ENCODE measurements at places on chromosomes 16 and 17.

GRCh38 chr17:38598536-38598935, 7.2 kb downstream of the SRCIN1 start:
- DNase-seq: peak; percentile 87

DNA sequence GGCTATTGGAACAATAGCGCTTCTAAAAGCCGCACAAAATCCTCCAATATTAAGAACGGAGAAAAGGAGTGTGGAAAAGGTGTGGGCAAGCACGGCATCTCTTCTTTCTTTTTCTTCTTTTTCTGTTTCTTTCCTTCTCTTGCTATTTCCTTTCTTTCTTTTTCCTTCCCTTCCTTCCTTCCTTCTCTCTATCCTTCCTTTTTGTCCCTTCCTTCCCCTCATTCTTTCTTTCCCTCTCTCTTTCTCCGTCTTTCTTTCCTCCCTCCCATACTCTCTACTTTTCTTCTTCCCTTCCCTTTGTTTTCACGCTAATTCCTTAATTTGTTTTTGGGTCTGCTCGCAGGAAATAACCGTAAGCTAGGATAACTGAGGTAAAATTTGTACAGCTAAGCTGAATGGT, 478.2 kb downstream of the MAF start:
- no peak for DNase-seq

DNA sequence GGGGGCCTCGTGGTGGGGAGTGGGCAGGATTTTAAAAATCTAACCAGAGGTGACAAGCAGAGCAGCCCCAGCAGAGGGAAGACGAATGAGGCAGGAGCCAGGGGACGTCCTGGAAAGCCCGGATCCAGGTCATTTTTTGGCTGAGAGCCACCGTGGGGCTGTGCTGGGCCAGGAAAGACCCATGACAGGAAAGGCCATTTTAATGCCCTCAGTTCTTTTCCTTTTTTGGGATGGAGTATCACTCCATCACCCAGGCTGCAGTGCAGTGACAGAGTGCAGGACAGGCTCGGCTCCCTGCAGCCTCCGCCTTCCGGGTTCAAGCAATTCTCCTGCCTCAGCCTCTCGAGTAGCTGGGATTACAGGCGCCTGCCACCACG, 30.5 kb upstream of the JPH3 start:
- DNase-seq: no peak

DNA sequence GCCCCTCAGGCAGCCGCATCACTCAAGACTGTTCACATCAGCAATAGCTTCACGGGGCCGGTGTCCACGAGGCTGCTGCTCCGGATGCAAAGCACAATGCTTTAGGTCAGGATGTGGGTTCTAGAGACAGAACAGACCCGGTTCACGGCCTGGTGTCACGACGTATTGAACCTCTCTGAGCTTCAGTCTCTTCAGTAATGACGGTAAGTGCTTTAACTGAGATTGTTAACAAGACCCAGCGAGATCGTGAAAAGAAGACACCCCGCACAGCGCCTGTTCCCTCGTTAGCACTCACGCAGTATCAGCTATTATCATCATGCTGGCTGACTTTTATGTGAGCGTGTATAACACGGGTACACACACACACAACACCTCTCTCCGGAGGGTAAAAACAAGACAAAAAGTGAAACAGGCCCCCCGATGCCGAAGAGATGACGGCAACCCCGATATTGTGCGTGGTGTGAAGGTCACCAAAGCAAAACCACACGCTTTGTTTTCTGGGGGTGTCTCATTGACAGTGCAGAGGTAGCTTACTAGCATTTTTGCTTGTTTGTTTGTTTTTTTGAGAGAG, 21.4 kb upstream of the ABR start:
- DNase-seq: no peak

DNA sequence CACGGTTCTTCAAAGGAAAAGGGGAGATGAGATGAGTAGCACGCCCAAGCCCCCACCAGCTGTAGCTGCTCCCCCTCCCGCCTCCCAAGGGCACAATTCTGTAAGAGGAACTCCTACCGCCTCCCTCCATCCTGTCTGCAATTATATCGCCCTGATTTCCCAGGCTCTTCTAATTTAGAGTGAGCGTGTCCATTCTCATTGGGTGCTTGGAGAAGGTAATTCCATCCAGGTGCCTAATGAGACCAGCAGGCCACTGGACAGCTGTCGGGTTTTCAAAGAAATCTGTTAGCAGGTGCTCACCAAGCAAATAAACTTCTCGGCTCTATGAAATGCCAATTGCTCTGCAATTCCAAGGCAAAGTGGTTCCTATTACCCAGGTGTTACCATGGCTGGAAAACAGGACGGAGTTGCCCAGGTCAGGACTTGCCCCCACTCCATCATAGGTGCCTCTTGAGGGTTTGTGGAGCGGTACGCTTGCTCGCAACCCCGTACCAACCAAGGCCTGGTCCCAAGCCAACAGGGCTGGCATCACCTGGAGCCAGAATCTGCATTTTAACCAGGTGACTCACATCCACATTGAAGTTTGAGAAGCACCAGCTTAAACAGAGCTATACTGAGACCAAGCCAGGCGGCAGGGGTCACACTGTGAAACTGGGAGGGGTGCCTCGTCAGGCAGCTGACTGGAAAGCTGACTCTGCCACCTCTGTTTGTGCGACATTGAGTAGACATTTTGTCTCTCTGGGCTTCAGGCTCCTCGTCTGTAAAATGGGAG, 16.5 kb upstream of the MEAK7 start:
- no peak for DNase-seq

GRCh38 chr16:50213939-50214519, 52.3 kb upstream of the ADCY7 start:
- peak; percentile 54 for DNase-seq

GRCh38 chr16:83581994-83582747, 225.6 kb upstream of the HSBP1 start:
- no peak for DNase-seq

- no peak for DNase-seq
Measured at GRCh38 chr17:4247971-4248388, 15.8 kb downstream of the ANKFY1 start.

GRCh38 chr16:23119570-23119969, 29.7 kb downstream of the USP31 start:
- no peak for DNase-seq

DNA sequence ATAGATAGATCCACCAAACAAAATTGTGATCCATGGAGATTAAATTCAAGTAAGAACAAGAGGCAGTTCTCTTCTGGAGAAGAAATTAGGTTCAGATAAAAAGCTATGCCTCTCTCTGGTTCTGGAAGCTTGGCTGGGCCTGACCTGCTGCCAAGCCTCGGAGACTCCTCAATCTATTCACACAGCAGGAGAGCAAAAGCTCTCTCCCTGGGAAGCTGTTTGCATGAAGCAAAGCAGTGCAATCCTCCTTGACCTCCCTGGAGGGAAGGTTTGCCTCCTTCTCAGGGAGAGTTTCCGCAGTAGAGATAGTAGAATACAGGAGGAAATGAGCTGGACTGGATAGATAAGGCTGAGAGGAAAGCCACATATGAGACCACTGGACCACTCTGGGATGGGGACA, 78.1 kb upstream of the GNAO1 start:
- no peak for DNase-seq

DNA sequence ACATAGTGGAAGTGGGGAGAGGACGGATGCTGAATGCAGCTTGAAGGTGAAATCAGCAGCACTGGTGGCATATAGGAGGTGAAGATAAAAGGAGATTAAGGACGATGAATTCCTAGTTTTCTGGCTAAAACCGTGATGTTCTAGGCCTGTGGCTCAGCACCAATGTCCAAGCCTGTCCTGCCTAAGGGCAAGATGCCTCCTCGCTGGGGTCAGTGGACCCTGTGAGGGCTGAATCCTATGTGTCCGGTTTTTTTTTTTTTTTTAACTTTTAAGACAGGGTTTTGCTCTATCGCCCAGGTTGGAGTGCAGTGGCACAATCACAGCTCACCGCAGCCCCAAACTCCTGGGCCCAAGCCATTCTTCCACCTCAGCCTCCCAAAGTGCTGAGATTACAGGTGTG, 12.8 kb downstream of the CPNE2 start:
- no peak for DNase-seq

GRCh38 chr16:85227946-85228862, 115.9 kb upstream of the CIBAR2 start:
- DNase-seq: no peak

- no peak for DNase-seq
Measured at GRCh38 chr16:17331071-17331607, 139.6 kb downstream of the XYLT1 start.

GRCh38 chr16:59545721-59546120, 811.6 kb upstream of the GOT2 start:
- no peak for DNase-seq

- no peak for DNase-seq
Measured at GRCh38 chr17:35988164-35988563, 1.6 kb upstream of the CCL14 start.

DNA sequence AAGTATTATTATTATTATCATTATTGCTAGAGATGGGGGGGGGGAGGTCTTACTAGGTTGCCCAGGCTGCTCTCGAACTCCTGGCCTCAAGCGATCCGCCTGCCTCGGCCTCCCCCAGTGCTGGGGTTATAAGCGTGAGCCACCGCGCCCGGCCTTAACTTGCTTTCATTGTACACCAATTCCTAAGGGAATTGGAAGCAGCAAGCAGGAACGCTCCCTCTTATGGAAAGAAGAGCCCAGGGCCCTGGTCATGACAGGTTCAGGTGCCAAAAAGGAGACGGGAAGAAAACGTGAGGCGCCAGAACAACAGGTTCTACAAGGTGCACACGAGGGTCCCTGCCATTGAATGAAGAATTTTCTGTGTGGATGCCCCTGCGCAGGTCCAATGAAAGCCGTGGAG, 540 bp upstream of the RPL38 start:
- DNase-seq: peak; percentile 36
